Stimulated activated naive CD4-positive, alpha-beta T cell treated with Interleukin-2 at 50 U/mL for 16 hours (primary cell): ENCODE measurements at places on chromosomes 3 and 15.

DNA sequence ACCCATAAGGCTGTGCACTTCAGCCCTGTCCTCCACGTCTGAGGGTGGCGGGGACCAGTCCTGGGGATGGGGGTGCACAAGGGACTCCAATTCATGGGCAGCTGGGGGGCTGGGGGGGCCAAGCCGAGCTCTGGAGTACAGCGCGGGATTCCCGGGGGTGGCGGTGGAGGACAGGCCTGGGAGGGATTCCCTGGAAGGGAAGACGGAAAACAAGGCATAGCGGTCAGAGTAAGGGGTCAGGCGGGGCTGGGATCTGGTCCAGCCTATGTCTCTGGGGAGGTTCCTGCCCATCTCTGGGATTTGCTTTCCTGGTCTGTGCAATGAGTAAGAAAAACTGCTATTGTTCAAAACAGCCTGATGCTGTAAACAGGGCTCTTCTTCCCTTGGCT, 8.1 kb upstream of the IGDCC3 start:
- no peak for DNase-seq

DNA sequence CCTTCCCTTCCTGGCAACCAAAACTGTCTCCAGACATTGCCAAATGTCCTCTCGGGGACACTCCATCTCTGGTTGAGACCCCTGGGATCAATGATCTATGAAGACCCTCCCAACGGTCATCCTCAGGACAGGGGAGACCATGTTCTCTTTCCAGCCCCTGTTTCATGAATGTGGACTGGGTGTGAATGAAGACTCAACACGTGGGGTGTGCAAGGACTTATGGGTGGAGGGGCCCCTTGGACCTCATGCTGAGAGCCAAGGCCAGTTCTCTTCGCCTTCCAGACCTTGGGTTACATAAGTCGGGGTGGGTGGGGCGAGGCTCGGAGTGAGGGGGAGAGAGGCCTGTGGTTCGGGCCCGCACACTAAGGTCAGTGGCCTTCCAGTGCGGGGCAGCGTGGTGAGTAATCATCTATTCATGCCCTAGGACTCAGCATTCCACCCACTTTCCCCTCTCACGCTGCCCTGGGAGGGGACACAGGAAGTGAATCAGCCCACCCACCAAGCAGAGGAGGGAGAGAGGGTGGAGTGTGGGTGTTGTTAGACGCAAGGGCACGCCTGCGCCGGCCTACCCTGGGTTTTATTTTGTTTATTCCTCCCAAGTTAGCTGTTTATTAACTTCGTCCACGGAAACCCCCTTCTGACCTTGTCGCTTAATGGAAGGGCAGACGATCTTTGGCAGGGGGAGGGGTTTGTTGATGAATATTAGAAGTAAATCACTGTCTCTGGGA, 6.7 kb downstream of the PAQR5 start:
- no peak for DNase-seq

GRCh38 chr15:26391567-26392194, 381.2 kb downstream of the GABRB3 start:
- DNase-seq: no peak

DNA sequence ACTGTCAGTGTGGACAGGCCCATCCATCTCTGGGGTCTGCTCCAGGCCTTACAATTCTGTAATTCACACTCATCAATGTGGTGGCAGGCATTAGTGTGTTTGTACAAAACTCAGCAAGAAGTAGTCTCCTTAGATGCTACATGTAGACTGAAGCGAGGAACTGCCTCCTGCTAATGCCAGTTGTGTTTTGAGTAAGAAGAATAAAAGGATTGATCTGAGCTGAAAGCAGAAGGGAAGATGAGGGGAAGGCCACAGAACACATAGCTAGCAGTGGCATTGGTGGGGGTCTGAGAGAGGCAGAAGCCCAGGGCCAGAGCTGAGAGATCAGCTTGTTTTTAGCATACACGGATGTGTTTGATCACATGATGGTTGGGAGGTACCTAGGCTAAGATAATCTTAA, 144.1 kb downstream of the TIGIT start:
- no peak for DNase-seq

- no peak for DNase-seq
These were observed 89.1 kb upstream of the ALCAM start for GRCh38 chr3:105277656-105278055.

- no peak for DNase-seq
These were observed 25.7 kb downstream of the ZMAT3 start for GRCh38 chr3:179045719-179046402.

- no peak for DNase-seq
These were observed 175.4 kb upstream of the NR2E3 start for GRCh38 chr15:71634820-71635560.
